ENCODE measurements at places on chromosomes 3 and 15.

GRCh38 chr3:187445356-187445755 lies 77.2 kb downstream of the RTP4 start:
- ATAC-seq = no peak

GRCh38 chr15:82597815-82598214 lies 49.3 kb downstream of the CPEB1 start:
- no peak for ATAC-seq

DNA sequence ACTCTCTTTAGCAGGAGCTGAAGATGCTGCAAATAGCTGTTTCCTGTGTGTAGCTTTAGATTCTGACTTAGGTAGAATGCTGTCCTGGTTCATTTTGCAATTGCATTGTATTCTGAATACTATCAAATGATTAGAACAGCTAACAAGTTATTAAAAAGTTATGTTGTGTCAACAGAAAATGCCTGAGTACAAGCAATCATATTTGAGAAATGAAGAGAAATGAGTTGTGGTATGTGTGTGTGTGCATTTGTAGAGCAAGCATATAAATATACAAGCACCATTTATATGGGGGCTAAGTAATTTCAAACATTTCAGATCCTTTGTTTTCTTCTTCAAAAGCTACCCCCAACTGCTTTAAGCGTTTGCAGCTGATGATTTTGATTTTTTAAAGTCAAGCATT lies 7.8 kb downstream of the ZIC1 start:
- ATAC-seq = no peak

GRCh38 chr15:68051907-68052306 lies 2.2 kb upstream of the PIAS1 start:
- no peak for ATAC-seq

DNA sequence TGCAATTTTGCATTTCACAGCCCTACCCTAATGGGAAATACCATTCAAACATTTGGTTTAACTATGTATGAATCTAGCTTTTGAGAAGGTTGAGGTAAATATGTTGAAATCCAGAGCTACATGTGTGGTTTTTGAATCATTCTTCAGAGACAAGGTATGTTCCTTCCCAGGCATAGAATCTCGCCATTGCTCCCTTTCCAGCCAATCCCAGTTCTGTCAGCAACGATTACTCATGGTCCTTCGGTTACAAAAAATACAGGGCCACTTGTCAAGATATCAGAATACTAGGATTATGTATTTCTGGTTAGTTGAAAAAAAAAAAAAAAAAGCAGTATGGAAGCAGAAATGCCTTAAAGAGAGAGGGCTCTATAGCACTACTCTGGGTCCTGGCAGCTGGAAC lies 182.4 kb downstream of the RBMS3 start:
- ATAC-seq = no peak

DNA sequence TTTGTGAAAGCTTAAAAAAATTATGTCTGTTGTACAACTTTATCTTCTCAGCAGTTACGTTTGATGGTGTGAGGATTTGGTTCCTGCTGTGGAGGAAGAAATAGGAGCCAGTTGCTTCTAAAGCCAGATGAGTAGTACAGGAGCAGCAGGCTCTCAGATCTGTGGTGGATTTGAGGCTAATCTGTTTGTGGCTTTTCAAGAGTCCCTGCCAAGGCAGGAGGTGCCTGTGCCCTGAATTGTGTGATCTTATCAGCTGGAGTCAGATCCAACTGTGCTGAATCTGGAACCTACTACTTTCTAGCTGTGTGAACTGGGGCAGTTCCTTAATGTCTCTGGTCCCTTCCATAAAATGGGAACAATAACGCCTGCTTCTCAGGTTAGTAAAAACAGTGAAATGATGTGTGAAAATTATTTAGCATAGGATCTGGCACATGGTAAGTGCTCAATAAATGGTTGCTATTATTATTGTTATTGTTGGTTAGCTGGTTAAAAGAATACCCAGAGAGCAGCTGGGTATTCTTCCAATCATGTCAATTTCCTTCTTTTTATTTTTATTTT lies 7.7 kb downstream of the CLDN11 start:
- ATAC-seq = no peak

DNA sequence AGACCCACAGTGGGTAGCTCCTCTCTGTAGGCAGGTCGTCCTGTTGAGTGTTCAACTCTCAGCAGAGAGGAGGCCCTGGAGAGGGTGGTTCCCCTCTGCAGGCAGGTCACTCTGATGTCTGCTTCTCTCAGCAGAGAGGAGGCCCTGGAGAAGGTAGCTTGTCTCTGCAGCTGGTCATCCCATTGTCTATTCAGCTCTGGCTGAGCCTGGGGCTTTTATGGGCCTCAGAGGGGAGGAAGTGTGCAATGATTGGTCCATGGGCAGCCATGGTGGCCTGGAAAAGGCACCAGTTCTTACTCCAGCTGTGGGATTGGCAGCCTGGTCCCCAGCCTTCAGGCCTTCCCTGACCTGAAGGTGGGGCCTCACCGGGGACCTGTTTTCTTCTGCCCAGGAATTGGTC lies 52.9 kb downstream of the PPCDC start:
- no peak for ATAC-seq

- peak; percentile 61 for ATAC-seq
These were observed 66.1 kb downstream of the SLC30A4 start for GRCh38 chr15:45456212-45457106.

- ATAC-seq = no peak
These were observed 26.6 kb upstream of the SMAD6 start for GRCh38 chr15:66675446-66675845.

DNA sequence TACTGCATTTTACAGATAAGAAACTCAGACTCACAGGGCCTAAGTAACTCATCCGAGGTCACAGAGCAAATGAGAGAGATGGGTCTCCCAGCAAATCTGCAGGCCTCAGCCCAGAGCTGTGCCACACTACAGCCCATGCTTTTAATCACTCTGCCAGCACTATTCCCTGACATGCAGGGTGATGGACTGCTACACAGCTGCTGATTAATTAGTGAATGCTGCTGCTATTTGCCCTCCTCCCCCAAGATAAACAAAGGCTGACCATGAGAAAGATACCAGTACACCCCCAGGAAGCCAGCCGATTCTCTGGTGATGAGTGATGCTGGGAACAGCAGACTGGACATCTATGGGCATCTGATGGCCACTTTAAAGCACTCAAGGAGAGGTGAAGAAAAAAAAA lies 39.3 kb downstream of the RFTN1 start:
- ATAC-seq = no peak

GRCh38 chr15:98169551-98169950 lies 209.0 kb downstream of the ARRDC4 start:
- no peak for ATAC-seq

GRCh38 chr15:91795235-91795634 lies 58.3 kb upstream of the SLCO3A1 start:
- no peak for ATAC-seq

GRCh38 chr3:149388001-149388440 lies 10.6 kb upstream of the TM4SF1 start:
- ATAC-seq = no peak

DNA sequence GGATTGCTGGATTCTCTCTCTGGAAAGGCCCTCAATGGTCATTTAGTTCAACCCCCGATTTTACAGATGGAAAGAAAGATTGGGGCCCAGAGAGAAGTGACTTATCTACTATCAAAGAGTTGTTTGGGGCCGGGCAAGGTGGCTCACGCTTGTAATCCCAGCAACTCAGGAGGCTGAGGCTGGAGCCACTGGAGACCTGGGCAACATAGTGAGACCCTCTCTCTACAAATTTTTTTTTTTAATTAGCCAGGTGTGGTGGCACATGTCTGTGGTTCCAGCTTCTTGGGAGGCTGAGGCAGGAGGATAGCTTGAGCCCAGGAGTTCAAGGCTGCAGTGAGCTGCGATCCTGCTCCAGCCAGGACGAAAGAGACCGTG lies 5.2 kb upstream of the USP3 start:
- no peak for ATAC-seq

- no peak for ATAC-seq
These were observed 72.1 kb upstream of the ATP2B2 start for GRCh38 chr3:10577486-10577885.

Data from activated CD4-positive, CD25-positive, alpha-beta regulatory T cell treated with anti-CD3 and anti-CD28 coated beads, Interleukin-2, amount 50 U/mL, for 24 hours (primary cell).